ENCODE measurements at places on chromosomes 13 and 19. TPM values are rescaled to one million over a fixed set of nuclear protein-coding genes. Genes with fewer than 3 reads are reported as not detected.

DNA sequence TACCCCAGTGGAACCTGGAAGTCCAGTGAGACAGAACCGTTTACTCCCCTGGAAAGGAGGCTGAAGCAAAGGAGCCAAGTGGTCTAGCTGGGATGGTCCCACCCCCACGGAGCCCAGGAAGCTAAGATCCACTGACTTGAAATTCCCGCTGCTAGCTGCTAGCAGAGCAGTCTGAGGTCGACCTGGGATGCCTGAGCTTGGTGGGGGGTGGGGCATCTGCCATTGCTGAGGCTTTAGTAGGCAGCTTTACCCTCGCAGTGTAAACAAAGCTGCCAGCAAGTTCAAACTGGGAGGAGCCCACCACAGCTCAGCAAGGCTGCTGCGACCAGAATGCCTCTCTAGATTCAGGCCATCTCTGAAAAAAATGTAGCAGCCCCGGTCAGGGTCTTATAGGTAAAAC is 437.0 kb downstream of the SUCLA2 start:
- no peak for DNase-seq

DNA sequence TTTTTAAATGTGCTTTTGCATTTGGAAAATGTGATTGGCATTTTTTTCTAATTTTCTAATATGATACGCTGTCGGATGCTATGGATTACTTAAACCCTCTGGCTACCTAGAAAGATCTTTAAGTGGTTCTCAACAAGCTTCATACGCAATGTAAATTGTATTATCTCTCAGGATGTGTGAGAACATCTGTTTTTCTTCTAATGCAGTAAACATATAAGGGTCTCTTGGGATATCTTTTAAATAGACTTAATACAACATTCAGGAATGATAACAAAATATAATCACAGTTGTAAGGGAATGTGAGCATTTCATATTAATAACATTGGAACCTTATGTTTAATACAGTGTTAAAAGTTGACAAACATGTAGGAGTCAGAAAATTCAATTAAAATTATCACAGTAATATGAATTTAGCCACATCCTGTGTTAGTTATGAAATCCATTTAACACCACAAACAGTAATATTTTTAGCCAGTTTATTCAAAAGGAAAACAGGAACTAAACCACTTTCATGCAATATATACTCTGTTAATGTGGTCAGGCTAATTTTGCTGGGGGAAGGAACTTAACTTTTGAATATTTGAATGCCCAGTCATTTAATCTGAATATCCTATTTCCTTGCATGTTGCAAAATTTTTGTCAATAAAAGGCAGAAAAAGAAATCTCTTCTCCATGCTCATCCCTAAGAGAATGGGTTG is 15.0 kb upstream of the ALOX5AP start:
- DNase-seq, result no peak

GRCh38 chr19:45428384-45429231 is 4.9 kb upstream of the ERCC1 start:
- peak; percentile 68 for DNase-seq

The C19orf44 gene
- 3.4 TPM for polyA plus RNA-seq

The KLK4 gene
- not detected for polyA plus RNA-seq

The ABCC4 gene
- polyA plus RNA-seq, result 26.0 TPM

The PSMD8 gene
- 458 TPM for polyA plus RNA-seq

- no peak for DNase-seq
Observed at GRCh38 chr19:33471111-33471996, 50.2 kb downstream of the PEPD start.

The CD79A gene
- polyA plus RNA-seq, result 0.29 TPM

GRCh38 chr13:114285166-114285808 is 3.9 kb downstream of the UPF3A start:
- DNase-seq, result no peak

GRCh38 chr19:33282036-33282671 is 20.2 kb downstream of the CEBPA start:
- no peak for DNase-seq

The IGFLR1 gene
- polyA plus RNA-seq, result 13.4 TPM

- DNase-seq, result no peak
Observed at GRCh38 chr19:11031421-11032070, 57.7 kb upstream of the LDLR start.

DNA sequence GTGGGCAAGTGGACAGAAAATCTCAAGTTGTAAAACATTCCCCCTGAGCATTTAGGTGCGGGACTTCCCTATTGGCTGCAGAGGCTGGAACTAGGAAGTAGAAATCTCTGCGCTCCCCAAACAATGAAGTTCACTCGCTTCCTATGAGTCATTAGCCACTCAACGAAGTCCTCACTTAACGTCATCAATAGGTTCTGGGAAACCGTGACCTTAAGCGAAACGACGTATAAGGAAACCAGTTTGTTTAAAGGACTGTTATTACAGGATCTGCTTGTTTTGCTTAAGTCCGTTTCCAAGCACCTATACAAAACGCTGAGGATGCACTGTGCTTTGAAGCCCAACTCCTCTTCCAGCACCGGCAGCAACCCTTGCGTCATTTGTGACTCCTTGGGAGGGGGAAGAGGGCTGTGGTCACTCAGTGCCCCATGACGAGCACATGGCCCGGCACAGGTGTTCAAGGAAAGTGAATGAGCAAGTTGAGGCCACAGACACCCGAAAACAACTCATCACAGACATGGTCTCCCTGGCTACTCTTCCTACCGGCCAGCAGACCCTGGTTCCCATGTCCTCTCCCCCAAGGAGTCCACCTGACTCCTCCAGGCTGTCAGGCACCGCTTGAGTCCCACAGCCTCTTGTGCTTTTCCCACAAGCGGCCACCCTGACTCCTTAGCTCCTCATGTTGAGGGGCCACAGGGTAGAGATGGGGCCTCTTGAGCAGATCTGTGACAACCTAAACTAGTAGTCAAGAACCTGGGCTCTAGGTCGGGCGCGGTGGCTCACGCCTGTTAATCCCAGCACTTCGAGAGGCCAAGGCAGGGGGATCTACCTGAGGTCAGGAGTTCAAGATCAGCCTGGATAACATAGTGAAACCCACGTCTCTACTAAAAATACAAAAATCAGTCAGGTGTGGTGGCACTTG is 4.8 kb downstream of the RPS16 start:
- peak; percentile 99 for DNase-seq

DNA sequence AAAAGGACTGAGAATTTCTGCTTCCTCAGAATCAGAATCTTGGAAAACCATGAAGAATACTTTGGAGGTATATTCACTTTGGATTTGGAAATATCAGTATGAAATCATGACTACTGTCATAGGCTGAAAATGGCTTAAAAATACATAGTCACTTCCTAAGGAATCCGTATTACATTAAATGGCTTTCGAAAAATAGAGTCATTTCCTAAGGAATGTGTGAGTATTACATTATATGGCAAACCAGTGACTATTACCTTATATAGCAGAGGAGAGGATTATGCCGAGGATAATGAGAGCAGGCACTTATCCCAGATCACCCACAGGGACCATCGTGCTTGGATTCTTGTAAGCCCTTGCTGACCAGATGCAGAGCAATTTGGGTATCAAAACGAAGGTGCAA is 1471.8 kb downstream of the EFNB2 start:
- DNase-seq, result no peak

DNA sequence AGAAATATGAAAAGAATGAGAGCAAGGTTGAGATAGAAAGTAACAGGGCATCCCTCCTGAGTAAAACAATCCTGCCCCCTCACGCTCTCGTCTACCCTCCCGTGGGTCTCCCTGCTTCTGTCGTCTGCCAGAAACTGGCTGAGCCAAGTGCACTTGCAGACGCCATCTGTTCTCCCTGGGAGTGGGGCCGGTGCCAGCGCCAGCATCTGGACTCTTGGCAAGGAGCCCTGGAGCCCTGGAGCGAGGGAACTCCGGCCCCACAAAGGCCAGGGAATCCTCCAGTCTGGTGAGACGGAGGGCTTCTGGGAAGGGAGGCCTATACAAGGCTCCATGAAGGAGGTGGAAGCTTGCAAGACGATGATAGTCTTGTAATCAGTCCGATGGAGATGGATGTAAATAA is 2.3 kb upstream of the TMEM91 start:
- no peak for DNase-seq

- no peak for DNase-seq
Observed at GRCh38 chr13:93899981-93900380, 579.5 kb downstream of the DCT start.

GRCh38 chr19:43719918-43720317 is 4.0 kb downstream of the IRGC start:
- DNase-seq, result no peak

DNA sequence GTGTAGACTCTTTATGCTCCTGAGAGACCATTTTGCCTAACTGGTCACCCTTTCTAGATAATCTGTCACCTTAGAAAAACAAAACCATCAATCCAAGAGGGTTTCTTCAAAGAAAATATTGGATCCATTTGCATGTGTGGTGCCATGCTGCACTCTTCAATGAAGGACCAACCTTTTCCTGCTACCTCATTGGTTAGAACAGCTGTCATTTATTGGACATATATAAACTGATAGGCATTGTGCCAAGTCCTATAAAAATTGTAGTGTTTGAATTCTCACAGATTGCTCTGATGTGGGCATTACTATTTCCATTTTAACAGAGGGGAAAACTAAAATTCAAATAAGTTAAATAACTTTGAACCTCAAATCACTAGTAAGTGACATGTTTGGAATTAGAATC is 333.2 kb downstream of the MYO16 start:
- DNase-seq, result peak; percentile 22

The TBXA2R gene
- 0.49 TPM for polyA plus RNA-seq

DNA sequence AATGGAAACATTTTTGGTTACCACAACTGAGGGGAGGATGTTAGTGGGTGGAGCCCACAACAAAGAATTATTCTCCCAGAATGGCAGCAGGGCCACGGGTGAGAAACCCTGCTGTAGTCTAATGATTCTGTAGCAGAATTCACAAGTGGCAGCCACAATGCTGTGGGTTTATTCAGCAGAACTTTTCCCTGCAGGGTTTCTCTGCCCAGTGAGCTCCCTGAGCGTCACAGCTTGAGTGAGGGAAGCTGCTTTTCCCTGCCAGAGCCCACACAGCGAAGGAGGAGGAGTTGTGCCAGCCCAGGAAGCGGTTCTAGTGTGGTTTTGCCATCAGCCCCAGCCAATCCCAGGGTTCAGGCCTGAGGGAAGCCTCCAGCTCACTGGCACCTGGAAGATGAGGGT is 4.4 kb downstream of the ATP12A start:
- DNase-seq, result no peak

DNA sequence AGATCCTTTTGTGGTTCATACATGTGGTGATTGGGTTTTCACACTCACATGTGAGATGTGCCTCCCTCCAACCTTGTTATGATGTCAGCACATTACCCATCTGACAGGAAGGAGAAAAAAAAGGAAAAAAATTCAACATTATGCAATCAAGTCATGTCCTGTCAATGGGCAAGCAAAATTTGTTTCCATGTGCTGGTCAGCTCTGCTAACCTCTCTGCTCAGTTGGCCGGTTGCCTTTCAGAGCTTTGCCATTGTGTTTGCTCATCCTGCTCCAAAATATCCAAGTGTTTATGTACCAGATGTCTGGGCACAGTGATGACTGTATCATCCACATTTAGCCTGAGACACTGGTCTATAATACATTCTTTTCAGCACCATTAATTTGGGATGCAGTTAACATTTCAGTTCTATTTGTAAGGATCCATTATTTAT is 27.0 kb upstream of the METTL21C start:
- no peak for DNase-seq

- DNase-seq, result no peak
Observed at GRCh38 chr19:489418-490196, 6.7 kb upstream of the MADCAM1 start.

DNA sequence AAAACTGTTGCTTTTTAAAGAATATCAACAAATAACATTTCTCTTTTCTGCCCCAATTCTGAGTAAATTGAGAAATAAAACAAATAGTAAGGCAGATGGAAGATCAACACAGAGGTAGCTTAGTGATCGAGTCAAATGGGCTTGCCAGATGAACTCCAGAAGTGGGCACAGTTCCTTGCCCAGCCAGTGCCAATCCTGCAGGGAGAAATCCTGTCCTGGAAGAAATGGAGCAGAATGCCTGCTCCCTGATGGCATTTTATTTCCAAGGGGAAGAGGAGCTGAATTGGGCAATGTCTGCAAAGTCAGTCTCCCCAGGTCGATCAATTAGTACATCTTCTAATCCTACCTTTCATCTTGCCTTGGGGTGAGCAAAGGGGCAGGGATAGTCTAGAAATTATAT is 225.3 kb downstream of the NHLRC3 start:
- no peak for DNase-seq

The PALM gene
- 15.7 TPM for polyA plus RNA-seq

DNA sequence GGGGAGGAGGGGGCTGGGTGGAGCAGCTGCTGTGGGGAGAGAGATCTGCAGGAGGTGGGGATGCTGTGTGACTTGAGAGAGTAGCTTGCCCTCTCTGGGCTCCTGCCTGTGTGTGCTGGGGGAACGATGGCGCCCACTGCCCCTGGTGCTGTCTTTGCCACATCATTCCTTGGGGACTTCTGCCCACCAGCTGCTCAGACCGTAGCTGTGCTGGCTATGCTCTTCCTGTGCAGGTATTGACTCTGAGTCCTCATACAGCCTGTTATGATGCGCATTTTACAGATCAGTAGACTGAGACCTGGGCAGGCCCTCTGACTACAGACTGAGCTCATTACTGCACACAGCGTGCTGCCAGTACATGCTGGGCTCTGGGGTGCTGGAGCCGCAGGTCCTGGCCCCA is 51.1 kb downstream of the DNM2 start:
- no peak for DNase-seq

DNA sequence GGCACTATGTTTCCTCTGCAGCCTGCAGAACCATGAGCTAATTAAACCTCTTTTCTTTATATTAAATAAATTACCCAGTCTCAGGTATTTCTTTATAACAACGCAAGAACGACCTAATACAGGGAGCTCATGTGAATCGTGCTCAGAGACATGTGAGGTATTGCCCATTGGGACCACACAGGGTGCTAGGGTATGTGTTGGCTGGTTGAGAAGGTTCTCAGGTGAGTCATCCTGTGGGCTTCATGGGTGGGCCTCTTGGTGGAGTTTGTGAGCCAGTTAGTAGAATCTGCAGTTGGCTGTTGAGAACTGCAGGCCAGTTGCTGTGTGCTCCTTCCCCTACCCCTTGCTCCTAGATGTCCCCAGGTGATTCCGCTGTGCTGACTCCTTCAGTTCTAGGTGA is 163.0 kb downstream of the HS6ST3 start:
- no peak for DNase-seq

The TMEM59L gene
- 4.6 TPM for polyA plus RNA-seq

The DCT gene
- not detected for polyA plus RNA-seq

The ADAMTS10 gene
- 39.0 TPM for polyA plus RNA-seq

- no peak for DNase-seq
Observed at GRCh38 chr13:41494202-41494601, 36.9 kb downstream of the RGCC start.

The RUBCNL gene
- polyA plus RNA-seq, result not detected

DNA sequence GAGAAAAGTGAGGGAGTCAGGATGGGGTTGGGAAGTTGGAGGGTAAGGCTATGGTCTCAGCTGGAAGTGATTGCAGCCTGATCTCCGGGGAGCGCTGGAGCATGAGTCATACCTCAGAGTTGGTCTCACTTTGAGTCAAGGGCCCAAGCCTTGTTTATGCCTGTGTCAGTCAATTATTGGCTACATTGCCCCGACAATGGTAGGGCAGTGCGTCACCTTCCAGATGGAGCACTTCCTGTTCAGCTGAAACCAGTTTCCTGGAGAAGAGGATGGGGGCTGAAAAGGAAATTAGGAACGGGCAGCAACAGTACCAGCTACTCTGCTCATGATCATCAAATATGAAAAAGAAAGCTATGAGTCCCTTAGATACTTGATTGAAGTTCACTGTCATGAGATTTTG is 60.4 kb downstream of the ADGRE1 start:
- DNase-seq, result peak; percentile 68

GRCh38 chr13:111458739-111459138 is 138.3 kb downstream of the TEX29 start:
- no peak for DNase-seq

The SGTA gene
- polyA plus RNA-seq, result 51.6 TPM

GRCh38 chr19:54325194-54325621 is 12.2 kb upstream of the LILRA5 start:
- DNase-seq, result peak; percentile 60

All from A549 (cell line).